ENCODE measurements at places on chromosomes 1 and 21. TPM values are rescaled to one million over a fixed set of nuclear protein-coding genes. Genes with fewer than 3 reads are reported as not detected.

DNA sequence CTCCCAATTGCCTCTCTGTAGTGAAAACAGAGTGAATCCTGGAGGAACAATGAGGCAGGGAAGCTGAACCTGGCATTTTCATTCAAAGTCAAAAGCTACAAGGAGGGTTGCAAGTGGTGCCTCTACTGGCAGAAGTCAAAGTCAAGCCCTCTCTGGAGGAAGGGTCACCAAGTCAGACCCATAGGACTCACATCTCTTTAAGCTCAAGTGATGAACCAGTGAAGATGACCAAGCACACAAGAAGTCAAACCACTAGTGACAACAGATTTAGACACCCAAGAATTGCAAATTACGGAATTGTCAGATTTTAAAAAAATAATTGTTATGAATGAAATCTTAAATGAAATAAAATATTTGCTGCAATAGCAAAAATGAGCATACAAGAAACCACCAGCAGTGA, 81.1 kb upstream of the ATP1B1 start:
- DNase-seq, result no peak
- no peak overlapping the region for H3K27ac ChIP-seq
- H3K36me3 ChIP-seq, result no peaks in the 10 kb centered on the region
- H3K4me1 ChIP-seq, result no peaks in the 10 kb centered on the region
- H3K4me3 ChIP-seq, result no peak overlapping the region

OR2W3 gene
- 0.18 TPM for polyA plus RNA-seq

GRCh38 chr1:48582408-48582807, 110.4 kb upstream of the SPATA6 start:
- no peaks in the 10 kb centered on the region for H3K27me3 ChIP-seq
- H3K4me1 ChIP-seq, result no peaks in the 10 kb centered on the region
- no peak for DNase-seq

COL18A1 gene
- 18.9 TPM for polyA plus RNA-seq

NPHS2 gene
- not detected for polyA plus RNA-seq

DNA sequence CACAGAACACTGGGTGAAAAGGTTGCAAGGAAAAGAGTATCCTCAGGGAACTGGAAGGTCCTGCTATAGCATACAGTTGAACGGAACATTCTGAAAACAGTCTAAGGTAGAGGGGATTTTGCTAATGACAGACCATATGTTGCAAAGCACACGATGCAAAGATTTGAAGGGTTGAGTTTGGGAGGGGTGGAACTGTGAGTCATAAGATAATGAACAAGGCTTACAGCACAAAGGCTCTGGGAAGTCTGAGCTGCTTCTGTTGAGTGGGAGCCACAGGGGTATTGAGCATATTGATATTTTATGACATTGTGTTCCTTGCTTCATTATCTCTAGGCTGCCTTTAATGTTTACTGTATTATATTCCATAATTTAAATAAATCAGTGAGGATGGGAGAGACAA, 104.9 kb downstream of the PLPPR4 start:
- H3K36me3 ChIP-seq, result no peaks in the 10 kb centered on the region
- no peak overlapping the region for H3K4me3 ChIP-seq
- H3K27ac ChIP-seq, result no peak overlapping the region
- H3K4me1 ChIP-seq, result no peaks in the 10 kb centered on the region

C1QTNF12 gene
- polyA plus RNA-seq, result 0.46 TPM

GPR61 gene
- polyA plus RNA-seq, result 0.17 TPM

TAL1 gene
- not detected for polyA plus RNA-seq

LAMTOR5 gene
- 265 TPM for polyA plus RNA-seq

- H3K4me1 ChIP-seq, result peaks cover 12% of the 10 kb centered on the region
- no peak overlapping the region for H3K27ac ChIP-seq
- no peak overlapping the region for H3K4me3 ChIP-seq
- H3K27me3 ChIP-seq, result no peaks in the 10 kb centered on the region
Observed at GRCh38 chr1:10649517-10650201, 146.8 kb downstream of the CASZ1 start.

All from keratinocyte (primary cell).